ENCODE measurements at places on chromosomes 12 and 14. TPM values are rescaled to one million over a fixed set of nuclear protein-coding genes. Genes with fewer than 3 reads are reported as not detected.
A peak's percentile ranks its signal among the peaks of the same experiment; 100 is the strongest.

GRCh38 chr14:23099212-23099861 lies 4.0 kb downstream of the C14orf119 start:
- no peak for DNase-seq

DNA sequence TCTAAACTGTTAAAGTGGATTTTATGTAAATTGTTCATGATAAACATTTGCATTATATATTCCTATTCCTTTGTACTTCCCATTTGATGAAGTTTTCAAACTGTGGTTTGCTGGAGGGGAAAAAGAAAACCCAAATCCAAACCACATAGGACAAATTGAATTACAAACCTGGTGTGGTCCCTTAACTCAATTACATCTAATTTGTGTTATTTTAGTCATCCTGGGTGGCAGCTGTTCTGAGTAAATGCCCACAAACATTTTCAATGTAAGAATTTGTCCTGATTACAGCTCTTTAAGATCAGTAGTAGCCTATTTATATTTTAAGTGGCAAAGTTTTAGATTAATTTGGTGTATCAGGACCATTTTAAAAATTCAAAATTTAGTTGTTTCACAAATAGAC lies 153.9 kb downstream of the RAD51B start:
- no peak for DNase-seq

DNA sequence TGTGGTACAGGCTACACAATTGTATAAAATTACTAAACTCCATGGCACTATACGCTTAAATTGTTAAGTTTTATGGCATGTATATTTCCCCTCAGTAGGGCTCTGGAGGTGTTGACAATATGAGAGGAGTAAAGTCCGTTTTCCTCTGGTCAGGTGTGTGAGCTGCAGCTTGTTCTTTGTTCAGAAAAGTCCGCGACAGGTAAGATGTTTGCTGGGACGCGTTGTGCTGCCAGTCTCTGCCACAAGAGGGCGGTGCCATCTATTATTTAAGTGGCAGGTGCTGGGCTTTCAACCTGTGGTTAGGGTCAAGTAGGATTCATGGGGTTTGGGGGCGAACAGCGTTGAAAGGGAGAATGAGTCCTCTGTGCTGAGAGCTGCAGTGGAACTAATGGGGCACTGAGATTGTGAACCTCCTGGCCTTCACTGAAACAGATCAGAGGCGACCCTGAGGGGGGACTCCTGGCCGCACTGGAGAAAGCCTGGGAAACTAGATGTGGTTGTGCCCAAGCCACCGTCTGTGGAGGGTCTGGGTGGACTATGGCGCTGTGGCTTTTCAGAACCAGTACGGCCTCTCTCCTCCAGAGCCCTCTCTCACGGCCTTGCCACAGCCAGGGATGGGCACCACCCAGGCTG lies 179.0 kb downstream of the SLC15A4 start:
- no peak for DNase-seq

- no peak for DNase-seq
These were observed 9.0 kb upstream of the FKBP11 start for GRCh38 chr12:48934312-48934706.

GRCh38 chr14:59890676-59891075 lies 20.1 kb upstream of the RTN1 start:
- DNase-seq: no peak

- no peak for DNase-seq
These were observed 155.2 kb downstream of the KITLG start for GRCh38 chr12:88424791-88425730.

DNA sequence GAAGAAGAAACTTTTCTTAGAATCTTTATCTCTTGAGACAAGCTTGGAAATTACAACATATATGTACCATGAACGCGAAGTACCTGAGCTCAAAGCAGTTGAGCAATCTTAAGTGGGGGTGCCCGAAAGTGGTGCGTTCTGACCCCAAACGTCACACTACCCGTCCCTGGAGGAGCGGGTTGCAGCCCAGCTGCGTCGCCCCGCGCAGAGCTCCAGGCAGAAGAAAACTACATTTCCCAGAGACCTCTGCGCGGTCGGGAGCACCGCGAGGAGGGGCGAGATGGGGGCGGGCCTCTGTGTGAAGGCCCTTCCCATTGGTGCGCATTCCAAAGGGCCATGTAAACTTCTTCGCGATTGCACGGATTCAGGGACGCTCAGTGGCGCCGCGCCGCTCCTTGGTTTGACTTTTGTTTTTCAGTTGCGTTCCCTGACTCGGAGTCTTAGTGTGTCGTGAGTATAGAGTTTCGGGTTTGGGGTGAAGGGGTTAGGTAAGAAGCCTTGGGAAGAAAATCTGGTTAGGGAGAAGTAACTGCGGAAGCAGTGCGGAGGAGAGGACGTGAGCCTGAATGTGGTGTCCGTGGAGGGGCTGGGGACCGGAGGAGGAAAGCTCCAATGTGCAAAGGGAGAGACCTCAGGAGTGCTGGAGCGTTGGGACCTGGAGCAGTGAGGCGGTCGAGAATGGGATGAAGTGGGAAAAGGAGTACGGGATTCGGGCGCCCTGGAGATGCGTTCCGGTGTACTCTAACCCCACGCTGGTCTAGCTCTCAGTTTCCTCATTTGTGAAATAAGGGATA lies at the start of gene CCDC77:
Gene CCDC77, plus strand, starts transcription at position 410 of the 794 bp plus-strand sequence. CDS start 7,740 bp downstream, outside the sequence.
- peak; percentile 88 for DNase-seq

GRCh38 chr14:77130386-77130785 lies 11.2 kb downstream of the ZDHHC22 start:
- DNase-seq: no peak

- no peak for DNase-seq
These were observed 46.5 kb upstream of the SAV1 start for GRCh38 chr14:50714450-50715073.

GRCh38 chr14:104787736-104788135 lies 7.8 kb downstream of the AKT1 start:
- DNase-seq: no peak

GRCh38 chr14:94670692-94671285 lies 58.6 kb downstream of the SERPINA3 start:
- DNase-seq: no peak

DNA sequence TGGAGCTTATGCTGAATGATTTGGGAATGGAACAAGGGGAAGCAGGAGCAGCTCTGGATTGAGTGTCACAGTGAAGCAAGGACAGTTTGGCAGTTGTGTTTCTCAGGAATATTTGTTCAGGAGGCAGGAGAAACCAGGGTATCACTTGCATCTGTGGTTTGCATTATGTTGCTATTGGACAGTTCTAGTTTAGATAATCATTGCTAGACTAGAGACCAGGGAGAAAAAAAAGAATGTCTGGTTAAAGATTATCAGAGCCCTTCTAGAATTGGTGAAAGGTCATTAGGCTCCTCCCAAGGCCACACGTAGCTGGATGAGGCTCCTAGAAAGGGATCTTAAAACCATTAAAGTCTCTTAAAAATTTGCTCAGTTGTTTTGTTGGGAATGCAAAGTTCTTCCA lies 17.0 kb upstream of the SRSF5 start:
- no peak for DNase-seq

- DNase-seq: no peak
These were observed 75.8 kb upstream of the CNTN1 start for GRCh38 chr12:40616383-40616915.

- no peak for DNase-seq
These were observed 2.9 kb upstream of the DHRS2 start for GRCh38 chr14:23633160-23633701.

DNA sequence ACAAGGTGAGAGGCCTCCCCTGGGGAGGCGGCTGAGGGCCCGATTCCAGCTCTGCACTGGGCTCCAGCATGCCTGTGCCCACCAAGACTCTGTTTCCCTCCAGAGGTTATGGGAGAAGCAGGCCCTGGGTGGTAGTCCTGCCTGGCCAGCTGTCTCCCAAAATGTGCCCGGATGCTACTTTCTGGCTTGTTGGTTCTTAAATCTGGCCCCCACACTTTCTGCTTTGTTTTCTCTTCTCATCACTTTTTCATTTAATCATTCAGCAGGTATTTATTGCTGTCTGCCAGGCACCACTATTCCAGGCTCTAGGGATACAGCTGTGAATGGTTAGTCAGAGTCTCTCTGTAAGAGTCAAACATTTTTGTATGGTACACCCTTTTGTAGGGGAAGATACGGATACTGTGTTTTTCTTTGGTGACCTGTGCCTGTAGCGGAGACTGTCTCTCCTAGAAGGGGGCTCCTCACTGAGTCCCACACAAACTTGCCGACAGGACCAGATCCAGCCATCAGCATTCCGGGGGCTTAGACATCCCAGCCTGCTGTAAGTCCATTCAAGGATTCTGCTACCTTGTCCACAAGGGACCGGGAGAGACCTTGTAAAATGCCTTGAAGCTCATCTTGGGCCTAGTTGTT lies 3.8 kb downstream of the DHRS2 start:
- DNase-seq: no peak

- no peak for DNase-seq
These were observed 307.8 kb downstream of the NOVA1 start for GRCh38 chr14:26289891-26290486.

- no peak for DNase-seq
These were observed 51.1 kb upstream of the PWP1 start for GRCh38 chr12:107634530-107634929.

GRCh38 chr12:70365648-70366518 lies at the start of gene KCNMB4:
KCNMB4 (plus strand) TSS chr12:70366290; CDS start chr12:70366735, 445 bp downstream.
- DNase-seq: peak; percentile 65

DNA sequence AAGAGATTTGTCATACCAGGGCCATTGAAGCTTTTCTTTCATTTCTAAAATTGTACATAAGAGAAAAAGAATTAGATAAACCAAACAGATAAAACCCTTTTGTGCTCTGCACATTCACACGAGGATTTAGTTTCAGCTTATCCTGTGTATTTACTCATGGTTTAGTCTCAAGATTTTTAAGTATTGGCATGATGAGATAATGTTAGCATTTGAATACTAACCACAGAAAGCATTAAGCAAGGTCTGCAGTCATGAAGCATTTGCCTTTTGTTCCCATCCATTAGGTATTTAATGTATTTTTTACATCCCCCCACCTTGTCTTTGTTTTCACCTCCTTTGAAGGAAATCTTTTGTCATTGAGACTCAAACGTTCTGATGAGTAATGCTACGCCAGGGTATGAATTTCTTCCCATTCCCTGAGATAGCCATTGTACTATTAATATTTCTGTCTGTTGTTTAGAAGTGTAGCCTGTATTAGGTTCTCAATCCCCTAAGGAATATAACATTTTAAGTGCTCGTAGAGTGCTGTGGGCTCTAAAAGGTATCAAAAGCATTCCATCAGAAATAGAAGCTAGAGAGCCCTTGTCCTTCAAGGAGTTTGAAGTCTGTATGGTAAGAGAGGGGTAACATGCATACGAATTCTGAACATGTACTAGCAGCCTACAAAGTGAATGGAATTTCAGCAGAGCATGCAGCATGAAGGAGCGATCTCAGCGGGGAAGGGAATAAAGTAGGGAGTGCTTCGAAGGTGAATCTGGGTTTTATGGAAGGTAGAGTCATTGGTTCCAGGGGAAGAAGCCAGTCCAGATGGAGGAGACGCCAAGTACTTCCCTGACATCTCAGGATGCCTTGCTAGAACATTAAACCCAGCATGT lies 22.3 kb downstream of the CRADD start:
- DNase-seq: no peak

DNA sequence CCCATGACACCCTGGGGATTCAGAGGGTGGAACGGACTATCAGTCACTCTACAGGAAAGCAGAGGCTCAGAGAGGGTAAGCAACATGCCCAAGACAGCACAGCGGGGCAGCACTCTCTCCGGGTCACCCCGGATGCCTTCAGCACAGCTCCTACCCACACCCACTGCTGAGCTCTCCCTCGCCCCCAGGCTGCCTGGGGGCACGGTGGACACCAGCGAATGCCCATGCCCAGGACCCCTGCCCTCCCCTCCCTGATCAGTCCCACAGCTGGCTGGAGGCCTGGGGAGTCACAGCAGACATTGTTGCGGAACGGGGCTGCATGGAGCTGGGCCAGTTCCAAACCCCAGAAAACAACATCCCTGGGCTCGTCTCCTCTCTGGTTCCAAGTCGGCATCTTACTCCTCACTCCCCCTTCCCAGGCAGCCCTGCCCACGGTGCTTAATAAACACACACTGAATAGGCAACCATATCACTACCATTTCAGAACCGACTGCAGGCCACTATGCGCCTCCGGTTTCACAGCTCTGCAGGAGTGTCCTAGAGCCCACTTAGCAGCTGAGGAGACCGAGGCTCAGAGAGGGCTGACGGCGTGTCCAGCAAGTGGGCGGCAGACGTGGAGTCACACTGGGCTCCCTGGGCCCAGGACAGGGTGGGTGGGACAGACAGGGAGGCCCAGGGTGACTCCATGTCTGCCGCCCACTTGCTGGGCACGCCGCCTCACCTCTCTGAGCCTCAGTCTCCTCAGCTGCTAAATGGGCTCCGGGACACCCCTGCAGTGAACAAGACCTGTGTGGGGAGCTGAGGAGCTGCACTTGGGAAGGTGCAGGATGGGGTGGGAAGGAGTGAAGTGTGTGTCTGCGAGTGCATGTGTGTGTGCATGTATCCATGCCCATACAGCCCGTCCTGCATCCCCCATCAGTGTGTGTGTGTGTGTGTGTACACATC lies 27.0 kb downstream of the CCDC85C start:
- DNase-seq: no peak

GRCh38 chr14:76531821-76532318 lies 155.9 kb downstream of the ESRRB start:
- no peak for DNase-seq

DNA sequence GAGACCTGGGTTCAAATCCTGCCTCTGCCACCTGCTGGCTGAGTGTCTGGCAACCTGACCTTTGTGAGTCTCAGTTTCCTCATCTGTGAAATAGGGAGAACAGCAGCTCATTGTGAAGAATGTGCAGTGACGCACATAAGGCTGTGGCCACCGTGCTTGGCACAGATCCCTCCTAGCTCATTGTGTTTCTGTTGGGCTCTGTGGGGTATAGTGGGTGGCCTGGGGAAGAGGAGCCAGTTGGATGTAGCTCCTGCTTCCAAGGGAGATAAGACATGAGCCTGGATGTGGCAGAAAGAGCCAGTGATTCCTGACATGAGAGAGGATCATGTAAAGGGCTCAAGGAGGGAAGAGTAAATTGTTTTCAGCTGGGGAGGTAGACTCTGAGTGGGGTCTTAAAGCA lies 120.0 kb downstream of the ESRRB start:
- DNase-seq: no peak

Gene PAX9
- 0.99 TPM for total RNA-seq

Gene ERG28
- total RNA-seq: 3.4 TPM

Gene STAB2
- not detected for total RNA-seq

Gene ALDH2
- 55.8 TPM for total RNA-seq

Gene SENP1
- 15.6 TPM for total RNA-seq

Gene TSPAN9
- 31.0 TPM for total RNA-seq

Gene LRRC10
- total RNA-seq: not detected

Gene USP44
- total RNA-seq: 0.27 TPM

Gene SSTR1
- 0.07 TPM for total RNA-seq

Gene SPTB
- not detected for total RNA-seq

Gene KRT4
- total RNA-seq: not detected

Gene SLC8A3
- not detected for total RNA-seq

Gene BRF1
- 25.0 TPM for total RNA-seq

Gene CLEC7A
- not detected for total RNA-seq
